Left cardiac atrium (tissue), 4 donors: ENCODE measurements at places on chromosomes 12 and 14. TPM values are rescaled to one million over a fixed set of nuclear protein-coding genes. Genes with fewer than 3 reads are reported as not detected.

Gene KICS2
- total RNA-seq = 5.1 TPM

Gene ZNF219
- 44.4 TPM for total RNA-seq

Gene KRT82
- total RNA-seq = not detected

DNA sequence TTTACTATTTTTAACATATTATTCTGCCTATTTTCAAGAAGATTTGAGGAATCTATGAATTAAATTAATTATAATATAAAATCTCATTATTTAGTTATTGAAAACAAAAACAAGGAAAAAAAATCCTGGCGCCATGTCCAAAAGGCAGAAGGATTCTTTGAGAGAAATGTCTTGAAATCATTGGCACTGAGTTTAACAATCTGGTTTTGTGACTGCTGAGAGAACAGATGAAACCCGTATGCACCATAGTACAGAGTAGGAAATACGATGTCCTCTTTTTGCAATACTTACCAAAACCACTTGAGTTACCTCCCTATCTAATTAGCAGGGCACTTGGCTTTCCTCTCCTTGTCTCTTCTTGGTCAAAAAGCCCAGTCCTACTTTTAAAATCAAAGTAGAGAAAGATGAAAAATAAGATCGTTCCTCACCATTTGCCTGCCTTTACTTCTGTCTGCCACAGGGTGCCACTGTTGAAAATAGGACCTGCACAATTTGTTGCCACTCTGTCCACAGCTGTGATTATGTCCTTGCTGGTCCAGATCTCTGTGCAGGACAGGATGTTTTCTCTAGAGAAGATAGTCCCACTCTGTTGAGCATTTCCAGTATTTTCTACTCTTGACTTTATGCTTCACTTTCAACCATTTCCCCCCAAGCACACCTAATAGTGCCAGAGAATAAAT is 179.7 kb downstream of the PDZRN4 start:
- no peak for DNase-seq
